Renal pelvis (tissue), 12 donors: ENCODE measurements at places on chromosomes 2 and 18. TPM values are rescaled to one million over a fixed set of nuclear protein-coding genes. Genes with fewer than 3 reads are reported as not detected.

DNA sequence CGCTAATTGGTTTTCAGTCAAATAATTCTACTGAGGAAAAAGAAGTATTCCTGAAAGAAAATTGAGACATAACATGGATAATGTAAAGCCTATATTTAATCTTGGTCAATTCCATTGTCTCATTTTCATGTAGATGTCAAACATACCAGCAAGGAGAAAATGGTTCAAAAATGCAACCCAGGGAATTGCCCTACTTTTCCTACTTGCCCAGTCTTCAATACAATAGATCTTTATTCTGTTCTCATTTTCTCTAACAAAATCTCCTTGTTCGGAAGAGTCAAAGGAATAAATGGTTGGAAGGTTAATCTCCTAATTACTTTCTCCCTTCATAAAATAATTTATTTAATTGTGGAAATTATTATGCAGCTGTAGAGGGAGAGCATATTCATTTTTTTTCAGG is 896.1 kb downstream of the NRXN1 start:
- no peak for DNase-seq

RFX8 gene
- polyA plus RNA-seq, result 0.75 TPM

GRCh38 chr2:6945087-6945813 is 28.0 kb downstream of the RNF144A start:
- DNase-seq, result no peak

GRCh38 chr18:21803495-21803894 is 62.9 kb downstream of the MIB1 start:
- no peak for DNase-seq

DNA sequence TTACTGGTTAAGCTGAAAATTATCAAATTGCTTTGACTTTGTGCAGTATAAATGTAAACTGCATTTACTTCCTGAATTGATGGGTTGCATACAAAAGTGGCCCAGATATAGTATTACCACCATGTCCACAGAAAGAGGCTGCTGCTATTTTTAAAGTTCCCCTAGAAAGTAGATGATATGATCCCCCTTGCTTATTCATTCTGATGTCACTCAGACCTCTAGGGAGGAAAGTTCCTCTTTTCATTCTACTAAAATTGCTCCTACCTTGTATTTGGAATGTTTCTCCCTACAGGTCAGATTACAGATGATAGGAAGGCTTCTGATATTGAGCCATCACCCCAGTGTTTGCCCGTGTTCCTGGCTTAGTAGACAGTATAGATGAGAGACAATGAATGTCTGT is 247.6 kb upstream of the TNP1 start:
- no peak for DNase-seq

MEP1B gene
- polyA plus RNA-seq, result not detected

DNA sequence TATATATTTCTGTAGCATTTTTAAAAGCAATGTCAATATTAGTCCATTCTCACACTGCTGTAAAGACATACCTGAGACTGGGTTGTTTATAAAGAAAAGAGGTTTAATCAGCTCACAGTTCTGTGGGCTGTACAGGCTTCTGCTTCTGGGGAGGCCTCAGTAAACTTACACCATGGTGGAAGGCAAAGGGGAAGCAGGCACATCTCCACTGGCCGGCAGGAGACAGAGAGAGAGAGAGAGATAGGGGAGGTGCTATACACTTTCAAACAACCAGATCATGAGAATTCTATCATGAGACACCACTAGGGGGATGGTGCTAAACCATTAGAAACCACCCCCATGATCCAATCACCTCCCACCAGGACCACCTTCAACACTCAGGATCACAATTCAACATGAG is 43.1 kb downstream of the CHMP3 start:
- DNase-seq, result no peak

GRCh38 chr2:78718473-78718872 is 307.0 kb upstream of the REG3G start:
- DNase-seq, result no peak

- no peak for DNase-seq
Measured at GRCh38 chr2:69298261-69298660, 88.8 kb downstream of the GFPT1 start.

BARD1 gene
- polyA plus RNA-seq, result 23.0 TPM

- no peak for DNase-seq
Measured at GRCh38 chr2:232937278-232937906, 67.3 kb downstream of the SNORC start.

CABYR gene
- 10.5 TPM for polyA plus RNA-seq

- DNase-seq, result no peak
Measured at GRCh38 chr2:86352727-86353221, 15.3 kb upstream of the REEP1 start.
